ENCODE measurements at places on chromosomes 4 and X. TPM values are rescaled to one million over a fixed set of nuclear protein-coding genes. Genes with fewer than 3 reads are reported as not detected.

SMARCA1 gene
- total RNA-seq: 0.39 TPM

FGB gene
- total RNA-seq: not detected

DNA sequence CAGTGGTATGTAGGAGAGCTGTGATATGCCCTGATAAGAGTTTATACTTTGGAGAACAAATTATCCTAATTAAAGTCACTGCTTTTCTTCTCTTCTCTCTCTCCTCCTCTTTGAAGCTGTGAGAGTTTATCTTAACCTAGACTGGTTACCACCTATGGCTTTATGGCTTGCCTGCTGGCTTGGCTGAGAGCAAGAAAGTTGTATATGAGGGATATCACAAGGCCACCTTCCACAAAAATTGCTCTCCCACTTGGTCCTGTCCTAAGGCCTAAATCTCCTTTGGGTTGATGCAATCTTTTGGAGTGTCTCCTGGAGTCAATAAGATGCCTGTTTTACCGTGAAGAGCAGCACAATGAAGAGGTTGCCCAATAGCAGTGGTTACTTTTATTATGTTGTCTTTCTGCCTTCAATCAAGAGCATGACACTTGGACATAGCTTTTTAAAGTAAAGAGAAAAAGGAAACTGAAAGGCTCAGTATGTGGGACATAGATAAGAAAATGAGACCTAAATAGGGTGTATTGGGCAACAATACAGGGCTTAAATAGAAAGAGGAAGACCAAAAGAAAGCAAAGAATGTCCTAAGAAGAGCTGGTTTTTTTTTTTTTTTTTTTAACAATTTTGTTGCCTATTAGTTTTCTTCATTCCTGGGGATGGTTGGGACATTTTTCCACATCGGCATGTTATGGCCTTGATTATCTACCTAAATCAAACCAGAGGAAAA is 9.2 kb downstream of the GUCY1A1 start:
- no peak for DNase-seq
- no peaks in the 10 kb centered on the region for H3K27me3 ChIP-seq
- H3K4me3 ChIP-seq: no peak overlapping the region
- no peak overlapping the region for H3K27ac ChIP-seq
- no peaks in the 10 kb centered on the region for H3K4me1 ChIP-seq

DNA sequence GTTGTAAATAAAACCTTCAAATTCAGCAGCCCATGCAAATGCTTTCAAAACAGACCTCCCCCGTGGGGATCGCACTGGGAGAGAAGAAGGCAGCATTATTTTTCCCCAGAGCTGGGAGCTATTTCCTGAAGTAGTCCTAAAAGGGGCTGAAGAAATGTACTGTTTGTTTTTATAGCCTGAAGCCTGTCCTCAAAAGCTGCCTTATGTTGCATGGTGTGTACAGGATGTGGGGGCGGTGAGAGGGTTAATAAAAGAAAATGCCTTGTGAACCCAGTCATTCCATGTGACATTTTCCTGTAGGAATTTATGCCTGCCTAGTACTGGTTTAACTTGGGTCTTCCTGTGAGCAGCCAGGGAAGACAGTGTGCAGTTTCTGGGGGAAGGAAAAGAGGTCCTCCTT is 144.1 kb downstream of the SOWAHB start:
- H3K27me3 ChIP-seq: no peaks in the 10 kb centered on the region
- no peak for DNase-seq
- H3K27ac ChIP-seq: no peak overlapping the region
- H3K36me3 ChIP-seq: no peaks in the 10 kb centered on the region

DNA sequence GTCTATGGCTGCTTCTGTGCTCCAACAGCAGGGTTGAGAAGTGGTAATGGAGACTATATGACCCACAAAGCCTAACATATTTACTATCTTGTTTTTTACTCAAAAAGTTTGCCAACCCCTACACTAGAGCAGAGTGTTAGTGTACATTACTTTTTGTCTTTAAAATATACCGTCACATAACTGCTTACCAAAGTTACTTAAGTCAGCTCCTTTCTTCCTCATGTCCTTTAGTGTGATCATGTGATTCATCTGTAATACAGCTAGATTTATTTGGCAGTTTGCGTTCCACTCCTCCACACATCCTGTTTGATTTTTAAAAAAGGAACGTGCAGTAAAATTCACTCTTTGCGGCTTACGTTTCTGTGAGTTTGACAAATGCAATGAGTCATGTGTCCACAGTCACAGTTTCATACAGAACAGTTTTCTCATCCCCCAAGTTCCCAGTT is 162.4 kb upstream of the GPRIN3 start:
- H3K36me3 ChIP-seq: no peaks in the 10 kb centered on the region
- no peak overlapping the region for H3K4me3 ChIP-seq
- DNase-seq: peak; percentile 45
- no peak overlapping the region for H3K27ac ChIP-seq
- H3K27me3 ChIP-seq: no peaks in the 10 kb centered on the region

MID1IP1 gene
- total RNA-seq: 64.5 TPM

DNA sequence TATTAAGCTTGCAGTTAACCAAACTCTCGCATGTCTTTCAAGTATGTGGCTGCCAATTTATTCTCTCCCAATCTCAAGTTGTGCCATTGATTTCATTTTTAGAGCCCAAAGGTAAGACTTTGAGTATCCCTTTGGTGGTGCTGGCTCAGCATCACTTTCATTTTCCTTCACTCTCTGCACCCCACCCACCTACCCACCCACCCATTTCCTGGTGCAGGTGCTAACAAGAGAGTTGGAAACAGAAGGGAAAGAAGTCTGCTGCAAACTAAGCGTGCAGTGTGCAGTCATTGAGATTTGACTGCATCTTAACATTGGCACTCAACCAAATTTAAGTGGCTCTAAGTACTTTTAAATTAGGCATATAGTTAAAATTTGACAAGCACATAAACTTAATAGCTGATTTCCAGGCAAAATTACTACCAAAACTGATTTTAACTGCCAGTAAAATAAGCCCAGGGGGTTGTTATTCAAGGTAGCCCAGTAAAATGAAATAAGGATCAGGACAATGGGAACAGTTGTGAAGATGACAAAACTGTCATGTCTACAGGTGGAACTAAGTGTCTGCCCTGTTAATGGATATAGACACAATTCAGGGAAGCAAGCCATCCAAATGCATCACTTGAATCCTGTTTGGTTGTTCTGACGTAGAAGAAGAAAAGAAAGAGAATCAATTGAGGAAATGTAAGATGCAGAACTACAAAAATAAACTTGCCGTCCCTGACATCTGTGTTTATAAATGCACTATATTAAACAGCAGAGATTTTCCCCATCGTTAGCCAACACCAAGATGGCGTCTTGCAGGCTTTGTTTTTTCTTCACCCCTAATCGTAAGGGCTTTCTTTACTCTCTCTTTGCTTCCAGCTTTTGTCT is 184.2 kb downstream of the KDR start:
- H3K27me3 ChIP-seq: no peaks in the 10 kb centered on the region
- H3K4me1 ChIP-seq: peaks cover 28% of the 10 kb centered on the region
- H3K4me3 ChIP-seq: no peak overlapping the region
- H3K36me3 ChIP-seq: no peaks in the 10 kb centered on the region
- peak overlapping the region; percentile 49 for H3K27ac ChIP-seq

GRCh38 chr4:14816623-14817261 is 185.5 kb upstream of the CPEB2 start:
- no peak overlapping the region for H3K27ac ChIP-seq
- H3K27me3 ChIP-seq: no peaks in the 10 kb centered on the region
- no peaks in the 10 kb centered on the region for H3K4me1 ChIP-seq
- no peaks in the 10 kb centered on the region for H3K36me3 ChIP-seq
- H3K4me3 ChIP-seq: no peak overlapping the region

DNA sequence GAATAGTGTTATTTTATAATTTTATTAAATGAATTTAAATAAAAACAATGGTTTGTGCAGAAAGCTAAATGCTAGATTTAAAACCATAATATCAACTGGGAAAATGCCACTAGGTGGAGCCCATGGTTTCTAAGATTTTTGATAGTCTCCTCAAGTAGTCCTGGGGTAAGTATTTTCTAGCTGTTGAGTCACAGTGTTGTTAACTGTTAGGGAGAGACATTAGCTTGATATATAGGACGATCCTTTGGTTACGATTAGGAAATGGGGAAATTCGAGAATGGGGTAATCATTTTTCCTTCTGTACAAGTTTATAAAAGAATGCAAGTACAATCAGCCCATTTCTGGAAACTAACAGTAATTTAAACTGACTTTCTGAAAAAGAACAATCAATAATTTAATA is 378.4 kb downstream of the ANKRD50 start:
- H3K36me3 ChIP-seq: no peaks in the 10 kb centered on the region
- H3K27me3 ChIP-seq: no peaks in the 10 kb centered on the region
- H3K27ac ChIP-seq: no peak overlapping the region
- no peak overlapping the region for H3K4me3 ChIP-seq
- no peaks in the 10 kb centered on the region for H3K4me1 ChIP-seq

DNA sequence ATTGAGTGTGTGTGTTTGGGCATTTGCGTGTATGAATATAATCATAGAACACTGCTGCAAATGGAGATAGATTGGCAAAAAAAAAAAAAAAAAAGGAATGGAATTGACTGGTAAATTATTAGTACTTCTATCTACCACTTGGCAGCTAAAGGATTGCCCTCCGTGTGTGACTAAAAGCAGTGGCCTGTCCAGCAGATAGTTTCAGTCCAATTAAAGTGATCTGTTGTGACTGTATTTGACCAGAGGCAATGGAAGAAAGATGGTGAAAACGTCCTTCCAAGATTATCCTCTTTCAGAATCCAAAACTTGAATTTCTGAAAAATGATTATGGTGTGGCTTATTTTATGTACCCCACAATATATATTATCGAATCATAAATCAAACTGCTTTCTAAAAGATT is 19.5 kb upstream of the TENM3 start:
- H3K27me3 ChIP-seq: no peaks in the 10 kb centered on the region
- no peak for DNase-seq
- H3K4me3 ChIP-seq: no peak overlapping the region
- H3K36me3 ChIP-seq: no peaks in the 10 kb centered on the region
- H3K27ac ChIP-seq: no peak overlapping the region

MAGEA4 gene
- not detected for total RNA-seq
